Nephron progenitor cell (in vitro differentiated cells): ENCODE measurements at places on chromosomes 5 and 9.

GRCh38 chr9:101445353-101446029, 9.9 kb upstream of the ALDOB start:
- no peak overlapping the region for H3K27ac ChIP-seq
- H3K36me3 ChIP-seq, result no peaks in the 10 kb centered on the region
- peaks cover 5% of the 10 kb centered on the region for H3K4me1 ChIP-seq
- H3K4me3 ChIP-seq, result no peak overlapping the region
- peaks cover 8% of the 10 kb centered on the region for H3K27me3 ChIP-seq

GRCh38 chr5:3393920-3394597, 201.6 kb upstream of the IRX1 start:
- DNase-seq, result no peak
- no peaks in the 10 kb centered on the region for H3K36me3 ChIP-seq
- H3K4me1 ChIP-seq, result peaks cover 23% of the 10 kb centered on the region
- peaks cover 23% of the 10 kb centered on the region for H3K27me3 ChIP-seq
- H3K4me3 ChIP-seq, result no peak overlapping the region

- H3K27me3 ChIP-seq, result peaks cover 4% of the 10 kb centered on the region
- no peaks in the 10 kb centered on the region for H3K36me3 ChIP-seq
- H3K4me1 ChIP-seq, result peaks cover 34% of the 10 kb centered on the region
These were observed 266.5 kb upstream of the VLDLR start for GRCh38 chr9:2354856-2355696.

- H3K36me3 ChIP-seq, result no peaks in the 10 kb centered on the region
- H3K27ac ChIP-seq, result no peak overlapping the region
- peaks cover 48% of the 10 kb centered on the region for H3K4me1 ChIP-seq
- H3K27me3 ChIP-seq, result peaks cover 8% of the 10 kb centered on the region
These were observed 147.3 kb downstream of the MTX3 start for GRCh38 chr5:79843450-79844388.

GRCh38 chr5:152403046-152403445, 2.0 kb downstream of the NMUR2 start:
- no peak overlapping the region for H3K27ac ChIP-seq
- no peak overlapping the region for H3K4me3 ChIP-seq
- no peaks in the 10 kb centered on the region for H3K36me3 ChIP-seq
- DNase-seq, result no peak

GRCh38 chr5:71652803-71653543, 65.8 kb downstream of the MCCC2 start:
- peak overlapping the region; percentile 69 for H3K4me3 ChIP-seq
- H3K4me1 ChIP-seq, result peaks cover 50% of the 10 kb centered on the region
- no peaks in the 10 kb centered on the region for H3K27me3 ChIP-seq
